ENCODE measurements at places on chromosomes 6 and 20. TPM values are rescaled to one million over a fixed set of nuclear protein-coding genes. Genes with fewer than 3 reads are reported as not detected.

DNA sequence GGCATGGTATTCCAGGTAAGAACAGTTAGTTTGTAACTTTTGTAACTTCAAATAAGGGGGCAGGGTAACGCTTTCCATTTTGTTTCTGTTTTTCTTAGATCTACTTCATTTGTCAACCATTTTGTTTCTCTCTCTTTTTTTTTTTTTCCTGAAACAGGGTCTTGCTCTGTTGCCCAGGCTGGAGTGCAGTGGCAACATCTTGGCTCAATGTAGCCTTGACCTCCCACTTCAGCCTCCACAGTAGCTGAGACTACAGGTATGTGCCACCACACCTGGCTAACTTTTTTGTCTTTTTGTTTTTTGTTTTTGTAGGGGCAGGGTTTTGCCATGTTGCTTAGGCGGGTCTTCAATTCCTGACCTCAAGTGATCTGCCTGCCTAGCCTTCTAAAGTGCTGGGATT is 32.1 kb upstream of the NHSL1 start:
- no peak for DNase-seq

DNA sequence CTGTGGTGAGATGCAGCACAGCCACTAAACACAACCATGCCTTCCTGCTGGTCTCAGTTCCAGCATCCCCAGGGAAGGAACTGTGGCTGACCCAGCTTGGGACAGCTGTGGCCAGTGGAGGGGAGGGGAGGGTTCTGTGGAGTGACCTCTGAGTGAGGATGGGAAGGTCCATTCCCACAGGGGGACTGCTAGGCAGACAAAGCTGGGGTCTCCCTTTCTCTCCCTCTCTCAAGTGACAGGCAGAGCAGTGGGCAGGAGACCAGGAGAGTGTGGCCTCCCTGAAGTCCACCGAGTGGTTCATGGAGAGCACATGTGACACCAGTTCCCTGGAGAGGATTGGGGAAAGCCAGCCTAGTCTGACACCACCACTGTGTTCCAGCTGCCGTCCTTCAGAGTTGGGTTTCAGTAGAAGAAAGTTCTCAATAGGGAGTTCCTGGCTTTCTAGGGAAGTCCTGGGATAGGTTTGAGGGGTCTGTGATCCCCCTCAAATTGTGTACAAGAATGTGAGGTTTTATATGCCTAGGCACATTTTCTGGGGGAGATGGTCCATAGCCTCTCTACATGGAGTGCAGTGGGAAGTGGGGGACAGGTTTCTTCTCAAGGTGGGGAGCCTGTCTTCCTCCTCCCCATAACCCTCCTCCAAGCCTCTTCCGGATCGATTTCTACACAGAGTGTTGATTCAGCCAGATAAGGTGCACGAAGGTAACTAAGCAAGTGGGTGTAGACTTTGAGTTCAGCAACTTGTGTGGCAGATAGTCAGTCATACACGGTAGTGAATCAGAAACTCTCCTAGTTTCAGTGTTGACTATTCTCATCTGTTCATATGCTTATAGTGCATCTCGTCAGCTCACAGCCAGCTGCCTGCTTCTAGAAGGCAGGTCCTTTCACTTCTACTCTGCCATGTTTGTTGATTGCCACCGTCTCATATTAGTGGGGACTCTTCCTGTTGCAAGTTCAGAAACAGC is 18.9 kb downstream of the MANBAL start:
- DNase-seq, result no peak

GRCh38 chr6:80129485-80129884 is 23.0 kb downstream of the BCKDHB start:
- DNase-seq, result no peak

DNA sequence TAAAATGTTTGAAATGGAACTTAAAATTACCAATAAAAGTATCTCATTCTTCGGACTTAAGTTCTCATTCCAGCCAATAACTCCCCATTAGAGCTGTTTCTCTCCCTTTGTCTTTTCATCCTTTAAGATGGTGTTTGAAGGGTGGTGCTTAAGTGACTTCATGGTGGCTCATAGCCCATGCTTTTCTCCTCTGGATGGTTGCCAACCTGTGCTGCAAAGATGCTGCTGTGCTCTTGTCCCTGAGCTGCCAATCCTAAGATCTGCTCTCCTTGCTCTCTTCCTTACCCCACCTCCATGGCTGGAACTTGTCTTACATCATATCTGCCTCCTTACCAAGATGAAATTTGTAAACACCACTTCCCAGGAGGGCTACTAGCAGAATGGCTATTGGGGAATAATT is 31.6 kb upstream of the PNRC1 start:
- no peak for DNase-seq

DNA sequence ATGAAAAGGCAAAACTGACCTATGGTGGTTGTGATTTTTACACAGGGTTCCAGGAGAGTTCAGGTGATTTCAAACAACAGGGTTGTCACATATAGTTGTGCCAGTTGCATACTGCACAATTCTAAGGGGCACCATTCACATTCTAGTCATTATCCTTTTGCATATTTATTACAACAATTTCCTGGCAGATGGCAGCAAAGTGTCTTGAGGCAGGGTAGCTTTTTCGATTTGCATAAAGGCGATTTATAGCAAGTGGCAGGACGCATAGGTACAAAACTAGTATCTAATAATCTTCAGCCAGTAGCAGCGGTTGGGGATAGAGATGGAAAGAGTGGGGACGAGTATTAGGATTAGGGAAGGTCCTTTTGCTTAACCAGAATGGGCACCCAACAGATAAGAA is 46.5 kb upstream of the TRAF3IP2 start:
- no peak for DNase-seq

- DNase-seq, result no peak
These were observed 953.7 kb upstream of the MANEA start for GRCh38 chr6:94623586-94623985.

DNA sequence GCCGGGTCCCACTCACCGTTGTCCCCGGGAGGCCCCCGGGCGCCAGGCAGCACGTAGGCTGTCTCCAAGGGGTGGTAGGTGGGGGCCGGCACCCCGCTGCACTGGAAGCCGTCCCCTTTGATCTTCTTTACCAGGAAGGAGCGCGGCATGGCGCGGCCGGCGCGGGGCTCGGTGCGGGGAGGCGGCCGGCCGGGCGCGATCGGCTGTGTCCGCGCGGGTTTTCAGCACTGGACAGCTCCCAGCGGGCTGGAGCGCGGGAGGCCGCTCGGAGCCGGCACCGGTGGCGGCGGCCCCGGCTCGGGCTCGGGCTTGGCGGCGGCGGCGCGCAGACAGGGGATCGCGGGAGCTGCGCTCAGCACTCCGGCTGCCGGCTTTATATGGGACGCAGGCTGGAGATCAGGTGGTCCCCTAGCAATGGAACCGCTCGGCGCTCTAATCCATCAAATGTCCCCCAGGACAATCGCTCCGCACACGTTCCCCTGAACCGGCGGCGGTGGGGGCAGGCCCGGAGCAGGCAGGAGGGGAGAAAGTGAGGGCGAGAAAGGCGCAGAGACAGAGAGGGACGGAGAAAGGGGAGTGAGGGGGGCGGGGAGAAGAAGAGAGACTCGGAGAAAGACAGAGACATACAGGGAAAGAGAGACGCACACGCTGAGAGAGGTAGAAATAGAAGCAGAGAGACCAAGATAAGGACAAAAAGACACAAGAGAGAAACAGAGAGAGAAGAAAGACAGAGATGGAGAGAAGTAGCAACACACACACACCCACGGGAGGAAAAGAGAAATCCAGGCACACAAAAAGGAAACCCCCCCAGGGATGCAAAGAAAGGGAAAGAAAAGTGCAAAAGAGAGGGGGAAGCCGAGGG is at the start of gene SCRT2:
SCRT2 (minus strand) TSS at position 350 of the 862 bp plus-strand sequence; CDS start at position 149, 201 bp downstream.
- DNase-seq, result peak; percentile 79

Gene BCAS4
- 16.5 TPM for total RNA-seq
